ENCODE measurements at places on chromosomes 5 and 9.

GRCh38 chr9:115104908-115105307 is 13.0 kb downstream of the TNC start:
- DNase-seq, result no peak

GRCh38 chr9:76886318-76886717 is 19.6 kb downstream of the PRUNE2 start:
- no peak for DNase-seq

- peak; percentile 28 for DNase-seq
Observed at GRCh38 chr5:55994495-55994997, at the start of gene IL6ST. TSS of gene IL6ST (minus strand) at chr5:55994963. CDS start at chr5:55976278, 18,685 bp downstream.

DNA sequence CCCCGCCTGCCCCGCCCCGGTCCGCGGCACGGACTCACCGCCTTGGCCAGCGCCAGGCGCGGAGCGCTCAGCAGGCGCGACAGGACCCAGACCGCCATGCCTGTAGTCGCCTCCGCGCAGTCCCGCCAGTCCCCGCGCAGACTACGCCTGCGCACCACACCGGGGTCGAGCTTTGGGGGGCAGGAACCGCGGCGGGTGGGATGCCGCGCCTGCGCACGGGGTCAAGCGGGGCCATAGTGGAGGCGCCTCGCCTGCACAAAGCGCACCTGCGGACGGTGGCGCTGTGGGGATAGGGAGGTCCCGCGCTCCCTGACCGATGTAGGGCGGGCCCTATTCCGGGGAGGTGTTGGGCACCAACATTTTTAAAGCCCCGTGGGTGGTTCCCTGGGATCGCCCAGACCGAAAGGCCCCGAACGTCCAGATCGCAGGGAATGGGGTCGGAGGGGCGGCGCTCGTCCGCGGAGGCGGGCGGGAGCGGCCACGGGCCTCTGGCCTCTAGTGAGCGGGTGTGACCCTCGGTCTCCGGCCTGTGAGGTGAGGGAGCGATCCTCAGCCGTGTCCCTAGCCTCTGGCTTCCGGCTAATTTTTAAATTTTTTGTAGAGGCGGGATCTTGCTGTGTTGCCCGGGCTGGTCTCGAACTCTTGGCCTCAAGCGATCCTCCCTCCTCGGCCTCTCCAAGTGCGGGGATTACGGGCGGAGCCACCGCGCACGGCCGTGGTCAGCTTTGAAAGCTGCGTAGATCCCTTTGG is 70.8 kb upstream of the LPCAT1 start:
- peak; percentile 50 for DNase-seq

- no peak for DNase-seq
Observed at GRCh38 chr9:129757045-129757444, 4.2 kb upstream of the PTGES start.

- no peak for DNase-seq
Observed at GRCh38 chr9:35616681-35617459, 1.3 kb downstream of the CD72 start.

GRCh38 chr5:14925326-14925725 is 53.7 kb upstream of the ANKH start:
- no peak for DNase-seq

DNA sequence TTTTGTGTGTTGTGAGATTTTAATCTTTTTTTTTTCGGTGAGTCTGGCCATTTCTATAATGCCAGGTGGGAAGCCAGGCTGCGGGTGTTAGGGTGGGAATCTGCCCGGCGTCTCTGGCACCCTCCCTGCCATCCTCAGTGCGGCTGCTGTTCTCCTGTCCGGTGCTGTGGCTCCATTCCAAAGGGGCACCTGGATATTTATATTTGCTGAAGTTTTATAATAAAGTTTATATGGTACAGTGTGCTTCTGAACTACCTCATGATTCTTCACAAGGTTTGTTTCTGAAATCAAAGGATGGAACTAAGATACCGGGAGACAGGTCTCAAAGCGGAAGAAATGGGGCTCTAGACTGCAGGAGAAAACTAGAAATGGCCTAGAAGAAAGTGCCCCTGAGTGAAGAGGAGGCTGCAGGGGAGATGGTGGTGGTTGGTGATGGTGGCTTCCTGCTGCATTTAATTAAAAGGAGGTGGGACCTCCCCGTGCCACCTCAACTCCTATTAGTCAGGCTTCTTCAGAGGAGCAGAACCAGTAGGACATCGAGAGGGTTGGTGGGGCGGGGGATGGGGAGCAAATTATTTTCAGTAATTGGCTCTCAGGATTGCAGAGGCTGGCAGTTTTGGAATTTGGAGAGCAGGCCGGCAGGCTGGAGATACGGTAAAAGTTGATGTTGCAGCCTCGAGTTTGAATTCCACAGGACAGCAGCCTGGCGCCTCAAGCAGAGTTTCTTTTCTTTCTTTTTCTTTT is 102.2 kb upstream of the ICE1 start:
- DNase-seq, result no peak

DNA sequence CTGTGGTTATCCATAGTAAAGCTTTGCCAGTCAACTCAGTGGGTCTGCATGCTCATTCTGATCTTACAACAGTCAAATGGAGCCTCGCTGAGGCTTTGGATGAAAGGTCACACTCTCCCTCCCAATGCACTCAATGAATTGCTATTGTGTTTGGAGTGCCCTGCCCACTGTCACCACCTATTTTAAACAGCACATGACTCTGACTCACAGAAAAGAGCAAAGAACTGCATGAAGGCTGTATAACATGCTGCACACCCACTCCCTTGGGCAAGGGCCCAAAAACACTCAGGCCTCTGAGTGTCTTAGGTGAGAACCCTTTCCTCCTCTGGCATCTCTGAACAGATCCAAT is 118.7 kb upstream of the CCDC112 start:
- DNase-seq, result no peak

- DNase-seq, result no peak
Observed at GRCh38 chr9:78144663-78145377, 91.1 kb upstream of the CEP78 start.

- DNase-seq, result no peak
Observed at GRCh38 chr9:132973713-132974112, 4.8 kb upstream of the GFI1B start.

- DNase-seq, result no peak
Observed at GRCh38 chr9:90044263-90044662, 439.5 kb downstream of the GADD45G start.

- DNase-seq, result no peak
Observed at GRCh38 chr9:21155501-21155900, 11.0 kb downstream of the IFNA21 start.

DNA sequence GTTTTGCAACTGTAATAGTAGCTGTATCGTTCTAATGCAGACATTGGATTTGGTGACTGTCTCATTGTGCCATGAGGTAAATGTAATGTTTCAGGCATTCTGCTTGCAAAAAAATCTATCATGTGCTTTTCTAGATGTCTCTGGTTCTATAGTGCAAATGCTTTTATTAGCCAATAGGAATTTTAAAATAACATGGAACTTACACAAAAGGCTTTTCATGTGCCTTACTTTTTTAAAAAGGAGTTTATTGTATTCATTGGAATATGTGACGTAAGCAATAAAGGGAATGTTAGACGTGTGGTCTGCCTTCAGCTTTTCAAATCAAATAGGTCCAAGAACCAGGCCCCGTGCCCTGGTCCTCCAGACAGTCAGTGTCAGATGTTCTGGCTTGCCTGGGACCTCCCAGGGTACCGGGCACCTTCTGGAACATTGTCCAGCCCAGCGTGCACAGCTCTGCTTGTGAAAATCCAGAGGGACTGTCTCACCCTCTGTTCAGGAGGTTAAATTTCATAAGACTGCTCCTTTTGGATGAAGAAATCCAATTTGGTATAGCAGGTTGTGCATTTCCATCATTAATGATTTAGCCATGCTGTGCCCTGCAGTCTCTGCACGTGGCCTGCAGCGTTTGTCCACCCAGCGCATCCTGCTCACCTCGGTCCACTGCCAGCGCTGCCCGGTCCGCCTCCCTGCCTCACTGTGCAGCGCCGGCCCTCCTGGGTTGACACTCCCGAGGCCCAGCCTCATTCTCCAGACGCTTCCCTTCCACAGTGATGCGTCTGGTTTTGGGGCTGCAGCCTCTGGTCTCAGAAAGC is 6.6 kb upstream of the AHRR start:
- no peak for DNase-seq

GRCh38 chr5:16864631-16865131 is 71.4 kb downstream of the MYO10 start:
- no peak for DNase-seq

All from iPS DF 19.7 (cell line).